Upper lobe of left lung (tissue), 6 donors: ENCODE measurements at places on chromosomes 2 and 18. TPM values are rescaled to one million over a fixed set of nuclear protein-coding genes. Genes with fewer than 3 reads are reported as not detected.

DNA sequence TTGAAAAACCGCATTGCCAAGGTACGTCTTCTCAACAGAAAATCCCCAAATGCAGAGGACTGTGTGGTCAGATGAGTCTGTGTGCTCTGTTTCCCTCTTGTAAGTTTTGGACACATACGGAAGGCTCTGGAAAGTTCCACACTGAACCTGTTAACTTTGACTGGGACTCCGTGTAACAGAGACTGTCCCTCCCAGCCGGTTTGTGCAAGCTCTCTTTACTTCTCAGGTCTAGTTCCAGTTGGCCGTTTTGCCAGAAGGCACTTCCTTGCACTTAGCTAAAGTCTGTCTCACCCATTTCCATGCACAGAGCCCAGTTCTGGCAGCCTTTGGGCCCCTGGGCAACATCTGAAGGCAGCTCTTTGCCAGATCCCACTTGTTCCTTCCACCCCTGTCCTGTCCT is 22.0 kb downstream of the EFHD1 start:
- H3K4me3 ChIP-seq: no peak overlapping the region
- no peak for DNase-seq
- no peaks in the 10 kb centered on the region for H3K27me3 ChIP-seq
- no peak overlapping the region for H3K27ac ChIP-seq
- no peaks in the 10 kb centered on the region for H3K36me3 ChIP-seq
- no peaks in the 10 kb centered on the region for H3K4me1 ChIP-seq

GRCh38 chr2:234587341-234588053 is 90.6 kb upstream of the ARL4C start:
- DNase-seq: no peak
- H3K4me3 ChIP-seq: no peak overlapping the region
- H3K36me3 ChIP-seq: no peaks in the 10 kb centered on the region
- H3K4me1 ChIP-seq: no peaks in the 10 kb centered on the region

DNA sequence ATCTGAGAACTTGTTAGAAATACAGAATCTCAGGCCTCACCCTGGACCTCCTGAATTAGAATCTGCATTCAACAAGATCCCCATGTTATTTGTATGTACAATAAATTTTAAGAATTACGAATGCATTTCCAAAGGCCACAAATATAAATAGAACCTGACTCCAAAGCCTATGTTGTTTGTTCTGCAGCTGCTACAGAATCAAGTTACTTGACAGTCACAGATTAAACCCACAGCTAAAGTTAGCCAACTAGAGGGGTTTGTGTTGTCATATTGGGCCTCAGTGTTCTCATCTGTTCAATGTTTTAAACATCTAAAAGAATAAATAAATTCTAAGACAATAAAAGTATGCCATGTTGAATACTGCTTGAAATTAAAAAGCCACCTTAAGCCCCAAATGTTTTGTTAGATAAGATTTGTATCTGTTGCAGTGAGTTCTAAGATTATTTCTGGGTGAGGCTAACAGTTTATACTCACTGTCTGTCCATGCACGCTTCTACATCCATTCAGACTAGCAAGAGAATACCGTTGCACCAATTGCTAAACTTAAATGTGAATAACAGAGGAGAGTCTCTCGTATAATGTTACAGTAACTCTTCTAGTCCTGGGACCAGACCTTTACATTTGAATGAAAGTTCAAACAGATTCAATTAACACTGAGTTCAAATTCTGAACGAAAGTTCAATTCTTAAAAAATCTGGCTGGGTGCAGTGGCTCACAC is 200.4 kb downstream of the MEMO1 start:
- DNase-seq: no peak
- H3K4me1 ChIP-seq: no peaks in the 10 kb centered on the region
- no peaks in the 10 kb centered on the region for H3K36me3 ChIP-seq

FHOD3 gene
- total RNA-seq: 4.2 TPM

- H3K36me3 ChIP-seq: peaks cover 3% of the 10 kb centered on the region
- no peaks in the 10 kb centered on the region for H3K27me3 ChIP-seq
- peak overlapping the region; percentile 9 for H3K27ac ChIP-seq
- DNase-seq: no peak
These were observed 165.9 kb upstream of the PGAP1 start for GRCh38 chr2:197092431-197092830.

- H3K27me3 ChIP-seq: no peaks in the 10 kb centered on the region
- H3K27ac ChIP-seq: no peak overlapping the region
- no peak overlapping the region for H3K4me3 ChIP-seq
- no peaks in the 10 kb centered on the region for H3K36me3 ChIP-seq
These were observed 40.3 kb downstream of the PMAIP1 start for GRCh38 chr18:59940068-59940467.

GRCh38 chr18:21489119-21489750 is 111.3 kb downstream of the ESCO1 start:
- H3K27me3 ChIP-seq: no peaks in the 10 kb centered on the region
- no peaks in the 10 kb centered on the region for H3K36me3 ChIP-seq
- H3K4me3 ChIP-seq: no peak overlapping the region
- no peaks in the 10 kb centered on the region for H3K4me1 ChIP-seq
- no peak overlapping the region for H3K27ac ChIP-seq
